NCI-H2107 (cell line): ENCODE measurements at places on chromosomes 4 and X.

GRCh38 chr4:187380181-187380581 lies 615.4 kb upstream of the ZFP42 start:
- no peak for DNase-seq

DNA sequence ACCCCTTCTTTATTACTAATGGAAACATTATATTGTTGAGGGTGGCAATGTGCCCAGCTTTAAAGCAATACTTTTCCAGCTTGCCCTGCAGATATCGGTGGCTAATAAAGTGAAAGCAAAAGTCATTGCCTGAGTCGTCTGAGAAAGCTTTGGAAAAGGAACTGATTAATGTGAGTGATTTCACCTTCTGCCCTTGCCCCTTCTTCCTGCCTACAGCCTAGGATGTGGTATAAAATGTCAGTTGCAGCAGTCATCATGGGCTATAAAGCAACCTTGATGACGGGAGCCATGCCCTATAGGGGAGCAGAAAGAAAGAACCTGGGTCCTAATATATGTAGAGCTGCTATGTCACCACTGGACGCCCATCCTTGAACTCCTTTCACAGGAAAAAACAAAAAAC lies 132.4 kb upstream of the USP9X start:
- DNase-seq, result no peak

DNA sequence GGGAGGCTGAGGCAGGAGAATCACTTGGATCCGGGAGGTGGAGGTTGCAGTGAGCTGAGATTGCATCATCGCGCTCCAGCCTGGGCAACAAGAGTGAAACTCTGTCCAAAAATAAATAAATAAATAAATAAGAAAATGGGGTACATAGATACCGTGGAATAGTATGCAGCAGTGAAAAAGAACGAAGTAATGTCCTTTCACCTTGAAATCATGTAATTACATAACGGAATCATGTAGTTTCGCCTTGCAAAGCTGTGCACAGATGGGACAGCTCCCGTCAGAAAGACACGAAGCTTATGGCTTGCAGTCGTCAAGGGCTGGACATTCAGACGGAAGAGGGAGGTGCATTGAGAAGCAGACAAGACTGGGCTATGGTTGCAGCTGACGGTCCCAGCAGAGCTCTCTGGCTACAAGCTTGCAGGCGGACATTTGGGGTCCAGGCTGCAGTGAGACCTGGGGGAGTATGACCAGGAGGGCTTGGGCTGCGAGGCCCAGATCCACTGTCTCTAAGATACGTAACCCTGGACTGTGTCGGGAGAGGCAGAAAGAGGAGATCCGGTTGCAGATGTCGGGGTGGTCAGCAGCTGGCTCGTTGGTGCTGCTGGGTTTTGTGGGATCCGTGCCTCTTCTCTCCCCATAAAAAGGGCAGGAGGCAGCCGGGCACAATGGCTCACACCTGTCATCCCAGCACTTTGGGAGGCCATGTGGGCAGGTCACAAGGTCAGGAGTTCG lies 6.2 kb upstream of the P2RY8 start:
- no peak for DNase-seq

DNA sequence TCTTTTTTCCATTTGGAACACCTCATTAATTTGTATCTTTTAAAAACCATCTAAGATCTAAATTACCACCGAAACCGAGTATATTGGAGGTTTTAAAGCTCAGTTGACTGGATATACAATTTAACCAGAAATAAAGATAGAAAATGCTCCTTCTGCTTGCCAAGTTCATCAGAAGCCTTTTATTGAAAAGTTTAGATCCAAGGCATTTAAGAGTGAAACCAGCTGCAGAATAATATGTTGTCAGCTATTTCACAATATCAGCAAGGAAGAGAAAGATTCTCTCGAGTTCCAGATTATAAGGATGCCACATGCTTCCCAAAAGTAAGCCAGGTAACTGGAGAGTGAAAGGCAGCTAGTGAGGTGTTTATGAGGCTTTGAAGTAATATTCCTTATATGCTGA lies 217.4 kb downstream of the DCTD start:
- DNase-seq, result no peak
